ENCODE measurements at places on chromosomes 11 and 22. TPM values are rescaled to one million over a fixed set of nuclear protein-coding genes. Genes with fewer than 3 reads are reported as not detected.

Gene PHOX2A
- not detected for total RNA-seq

Gene ETS1
- total RNA-seq = 61.7 TPM

Gene OR8D1
- not detected for total RNA-seq

Gene HEPN1
- total RNA-seq = not detected

Gene TRIM66
- total RNA-seq = 13.1 TPM

Gene SLC22A9
- total RNA-seq = not detected

Gene RTN4RL2
- total RNA-seq = not detected

Gene BTG4
- total RNA-seq = not detected

Gene ASCL2
- not detected for total RNA-seq

Gene POU2AF2
- not detected for total RNA-seq

Gene BATF2
- 1.4 TPM for total RNA-seq

Gene NCAM1
- total RNA-seq = 1.4 TPM

Gene APOL5
- not detected for total RNA-seq

Gene DEUP1
- total RNA-seq = 0.65 TPM

Gene HTATIP2
- total RNA-seq = 27.2 TPM

All from articular chondrocyte of knee joint (primary cell).